ENCODE measurements at places on chromosomes 16 and 17.

GRCh38 chr17:81166033-81166492 lies at the start of gene AATK:
AATK (minus strand) TSS chr17:81166221; CDS start chr17:81165992, 229 bp downstream.
- DNase-seq = no peak

DNA sequence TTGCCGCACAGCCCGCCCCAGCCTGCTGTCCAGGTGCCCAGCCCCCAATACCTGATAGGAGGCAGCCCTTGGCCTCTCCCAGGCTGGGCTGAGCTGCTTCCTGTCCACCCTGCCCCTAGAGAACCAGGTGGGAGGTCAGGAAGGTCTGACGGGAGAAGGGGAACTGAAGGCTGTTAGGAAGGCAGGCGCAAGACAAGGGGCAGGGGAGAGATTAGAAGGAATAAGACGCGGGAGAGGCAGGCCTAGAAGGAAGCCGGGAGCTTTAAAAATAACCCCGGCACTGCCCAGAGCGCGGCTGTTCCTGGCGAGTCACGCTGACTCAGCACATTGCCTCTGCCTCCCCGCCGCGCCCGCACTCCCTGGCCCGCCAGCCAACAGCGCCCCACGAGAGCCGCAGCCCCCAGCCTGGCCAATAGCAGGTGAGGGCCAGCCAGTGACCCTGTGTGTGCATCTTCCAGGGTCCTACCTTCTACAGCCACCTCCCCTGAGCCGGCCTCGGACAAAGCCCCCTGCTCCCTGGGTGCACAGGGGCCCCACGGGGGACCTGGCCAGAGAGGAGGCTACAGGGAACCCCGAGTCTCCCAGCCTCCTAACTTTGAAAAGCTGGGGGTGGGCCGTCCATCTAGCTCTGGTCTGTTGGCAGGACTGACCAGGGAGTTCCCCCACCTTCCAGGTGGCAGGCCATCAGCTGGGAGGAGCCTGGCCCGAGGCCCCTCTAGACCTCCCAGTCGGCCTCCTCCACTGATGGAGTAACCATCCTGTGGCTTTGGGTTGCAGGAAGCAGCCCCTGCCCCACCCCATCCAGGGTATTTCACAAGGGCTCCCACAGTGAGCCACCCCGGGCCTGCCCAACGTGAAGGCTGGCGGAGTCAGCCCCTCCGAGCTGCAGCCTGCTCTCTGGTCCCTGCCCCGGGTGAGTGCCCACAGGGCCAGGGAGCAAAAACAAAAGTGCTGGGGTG lies 4.0 kb downstream of the MAFG start:
- no peak for DNase-seq

DNA sequence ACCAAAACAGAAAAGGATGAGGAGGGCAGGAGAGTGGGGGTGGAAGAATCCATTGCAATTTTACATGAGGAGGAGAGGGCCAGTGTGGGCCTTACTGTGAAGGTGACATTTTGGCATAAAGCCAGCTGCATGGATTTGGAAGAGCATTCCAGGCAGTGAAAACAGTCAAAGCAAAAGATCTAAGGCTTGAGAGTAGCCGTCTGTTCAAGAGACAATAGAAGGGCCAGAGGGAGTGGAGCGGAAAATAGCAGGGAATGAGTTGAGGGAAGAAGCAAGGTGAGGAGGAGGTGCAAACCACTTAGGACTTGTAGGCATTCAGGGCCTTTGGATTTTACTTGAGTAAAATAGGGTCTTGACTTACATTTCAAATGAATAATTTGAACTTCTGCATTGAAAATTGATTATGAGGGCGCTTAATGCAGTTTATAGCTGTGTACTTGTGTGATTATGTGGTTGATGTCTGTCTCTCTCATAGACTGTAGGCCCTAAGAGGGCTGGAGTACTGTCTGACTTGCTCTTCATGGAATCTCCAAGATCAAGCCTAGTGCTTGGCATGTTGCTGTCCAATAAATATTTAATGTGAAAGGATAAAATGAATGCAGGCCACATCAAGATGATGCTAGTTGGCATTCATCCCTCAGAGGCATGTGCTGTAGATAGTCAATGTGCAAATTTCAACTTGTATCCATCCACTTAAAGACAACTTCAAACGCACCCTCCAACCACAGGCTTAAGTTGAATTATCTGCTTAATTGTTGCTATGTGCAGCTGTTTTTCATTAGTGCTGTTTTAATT lies 772.1 kb upstream of the RBFOX1 start:
- DNase-seq = no peak

DNA sequence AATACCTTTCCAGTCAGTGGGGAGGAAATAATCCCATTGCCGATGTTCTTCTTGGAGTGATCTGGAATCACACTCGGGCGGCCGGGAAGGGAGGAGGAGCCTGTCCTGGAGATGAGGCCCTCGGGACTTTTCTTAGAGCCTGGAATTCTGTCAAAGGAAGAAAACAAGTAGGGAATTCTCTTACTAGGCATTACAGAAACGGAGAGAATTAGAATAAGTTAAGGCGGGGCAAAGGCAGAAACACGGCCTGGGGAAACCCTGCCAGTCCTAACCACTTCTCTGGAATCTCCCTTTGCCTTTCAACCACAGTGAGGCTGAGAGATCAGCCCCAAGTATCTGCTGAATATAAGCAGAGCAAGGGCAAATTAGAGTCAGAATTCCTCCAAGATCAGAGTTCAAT lies 27.8 kb downstream of the USP36 start:
- DNase-seq = no peak

DNA sequence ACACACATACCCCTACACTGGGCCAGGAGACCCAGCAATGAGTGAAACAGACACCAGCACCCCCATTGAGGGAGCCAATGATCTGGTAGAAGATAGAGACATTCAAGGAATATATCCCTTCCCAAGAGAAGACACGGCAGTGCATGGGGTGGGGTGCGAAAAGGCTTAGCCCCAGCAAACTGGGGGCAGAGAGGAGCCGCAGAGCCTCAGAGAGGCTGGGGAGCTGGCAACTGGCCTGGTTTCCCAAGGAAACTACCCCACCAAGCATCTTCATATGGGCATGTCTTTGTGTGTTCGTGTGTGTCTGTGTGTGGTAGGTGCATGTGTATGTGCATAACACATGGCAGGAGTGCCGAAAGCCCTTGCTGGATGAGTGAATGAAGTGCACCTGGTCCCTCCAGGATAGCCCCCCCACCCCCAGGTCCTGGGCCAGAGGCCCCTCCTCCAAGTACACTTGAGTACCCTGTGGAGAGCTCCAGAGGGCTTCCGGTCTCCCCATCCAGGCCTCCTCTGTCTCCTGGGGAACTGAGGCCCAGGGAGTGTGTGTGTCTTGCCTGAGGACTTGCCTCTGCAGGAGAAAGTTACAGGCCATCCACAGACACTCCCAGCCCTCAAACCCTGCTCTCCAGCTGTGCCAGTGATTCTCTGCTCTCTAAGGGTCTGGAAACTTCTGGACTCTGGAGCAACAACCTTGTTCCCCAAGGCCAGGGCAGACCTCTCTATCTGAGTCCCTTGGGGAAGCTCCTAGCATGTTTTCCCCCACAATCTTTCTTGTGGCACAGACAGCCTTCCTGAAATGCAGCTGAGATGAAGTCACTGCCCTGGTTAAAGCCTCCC lies 15.9 kb downstream of the TBX2 start:
- DNase-seq = no peak

GRCh38 chr16:76345163-76345661 lies 68.0 kb downstream of the CNTNAP4 start:
- no peak for DNase-seq

- no peak for DNase-seq
Observed at GRCh38 chr17:47654991-47655390, 5.3 kb downstream of the KPNB1 start.

GRCh38 chr17:59633658-59634359 lies 14.1 kb downstream of the CLTC start:
- no peak for DNase-seq
